ENCODE measurements at places on chromosomes 5 and 9.
A peak's percentile ranks its signal among the peaks of the same experiment; 100 is the strongest.

GRCh38 chr9:70539526-70539925, 125.1 kb upstream of the KLF9 start:
- DNase-seq = no peak

GRCh38 chr5:172005708-172006320, 624 bp downstream of the FBXW11 start:
- peak; percentile 43 for DNase-seq

DNA sequence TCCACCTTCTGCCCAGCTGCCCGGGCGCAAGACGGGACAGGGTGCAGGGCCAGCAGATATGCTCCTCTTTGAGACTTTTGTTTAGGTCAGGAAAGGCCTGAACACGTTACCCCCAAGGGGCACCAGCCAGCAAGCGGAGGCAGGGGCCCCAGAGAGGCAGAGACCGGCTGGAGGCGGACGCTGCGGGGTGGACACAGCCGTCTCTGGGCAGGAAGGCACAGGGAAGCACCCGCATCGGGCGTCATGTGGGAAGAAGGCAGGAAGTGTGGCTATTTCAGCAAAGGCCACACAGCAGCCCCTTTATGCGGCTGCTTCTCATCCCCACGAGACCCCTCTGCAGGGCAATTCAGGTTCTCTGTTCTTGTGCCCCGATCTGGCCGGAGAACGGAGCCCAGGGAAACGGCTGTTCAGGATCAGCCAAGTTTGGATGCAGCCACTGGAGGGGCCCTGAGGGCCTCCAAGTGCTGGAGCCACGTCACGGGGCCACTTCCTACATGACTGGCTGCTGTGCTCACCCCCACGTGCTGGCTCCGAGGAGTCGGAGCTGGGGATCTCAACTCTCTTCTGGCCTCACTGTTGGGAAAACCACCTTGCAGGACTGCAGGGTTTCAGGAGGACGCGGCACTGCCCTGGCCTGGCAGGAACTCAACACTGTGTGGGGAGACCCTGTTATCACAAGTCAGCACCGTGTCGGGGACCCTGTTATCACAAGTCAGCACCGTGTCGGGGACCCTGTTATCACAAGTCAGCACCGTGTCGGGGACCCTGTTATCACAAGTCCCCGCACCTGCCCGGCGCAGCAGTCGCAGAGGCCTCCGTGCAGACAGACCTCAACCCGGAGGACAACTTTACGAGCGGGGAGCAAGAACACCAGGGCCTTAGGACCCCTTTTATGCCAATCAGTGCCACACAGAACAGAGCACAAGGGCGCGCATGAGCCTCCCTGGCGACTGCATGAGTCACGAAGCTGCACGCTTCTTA, 44.4 kb downstream of the SLC12A7 start:
- DNase-seq = no peak

- no peak for DNase-seq
Observed at GRCh38 chr9:81445331-81445921, 243.9 kb downstream of the TLE1 start.

DNA sequence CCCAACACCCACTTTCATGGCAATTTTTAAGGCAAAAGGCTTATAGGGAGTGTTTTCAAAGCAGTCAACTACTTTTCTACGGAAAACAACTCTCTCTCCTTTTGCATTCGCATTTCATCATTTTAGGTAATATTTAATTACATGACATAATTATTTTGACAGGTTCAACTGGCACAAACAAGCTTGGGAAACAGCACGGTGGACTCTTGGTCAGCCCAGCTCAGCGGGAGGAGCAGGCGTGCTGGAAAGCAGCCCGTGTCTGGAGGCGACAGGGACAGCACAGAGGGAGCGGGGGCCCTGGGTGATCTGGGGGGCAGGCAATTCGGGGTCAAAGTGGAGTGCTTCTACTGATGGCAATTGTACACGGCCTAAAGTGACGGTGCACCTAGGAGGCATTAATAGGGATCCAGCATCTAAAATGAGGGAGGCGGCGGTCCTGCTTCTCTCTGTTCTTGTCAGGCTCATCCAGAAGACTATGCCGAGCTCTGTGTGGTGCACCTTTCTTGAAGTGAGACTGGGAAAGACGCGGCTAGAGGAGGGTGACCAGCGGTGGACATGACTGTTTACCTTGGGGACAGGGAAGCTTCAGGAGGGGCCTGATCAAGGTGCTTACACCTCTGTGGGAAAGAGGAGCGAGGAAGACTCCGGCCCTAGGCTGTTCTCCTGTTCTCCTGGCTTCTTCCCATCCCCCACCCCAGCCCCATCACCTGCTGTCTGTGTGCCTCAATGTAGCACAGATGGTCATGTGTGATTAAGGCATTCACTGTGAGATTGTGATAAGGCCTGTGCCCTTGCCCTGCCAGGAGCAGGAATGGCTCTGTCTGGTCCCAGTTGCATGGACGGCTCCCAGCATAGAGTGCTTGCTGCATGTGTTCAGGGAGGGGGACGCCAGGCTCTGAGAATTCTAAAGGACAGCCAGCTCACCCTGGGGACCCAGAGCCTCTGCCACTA, 3.4 kb downstream of the MYMK start:
- DNase-seq = no peak

- no peak for DNase-seq
Observed at GRCh38 chr5:74248576-74248975, 392.0 kb downstream of the ENC1 start.

DNA sequence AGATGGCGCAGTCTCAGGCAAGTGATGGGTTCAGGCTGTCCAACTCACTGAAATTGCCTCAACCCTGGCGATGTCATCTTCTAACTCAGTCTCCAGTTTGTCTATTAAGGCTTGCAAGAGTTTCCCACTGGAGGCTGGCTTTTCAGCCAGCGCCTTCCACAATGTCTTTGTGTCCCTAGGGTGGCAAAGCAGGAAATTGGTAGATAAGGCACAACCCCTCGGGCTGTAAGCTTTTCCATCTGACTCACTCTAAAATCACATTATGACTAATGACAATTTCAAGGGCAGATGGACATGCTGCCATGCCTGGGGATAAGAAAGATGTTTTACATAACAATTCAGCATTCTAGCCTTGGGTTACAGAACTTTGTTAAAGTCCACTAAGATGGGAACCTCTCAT, 61.9 kb downstream of the MROH2B start:
- DNase-seq = no peak

Data from left kidney (tissue), 8 donors.